Osteocyte (in vitro differentiated cells): ENCODE measurements at places on chromosomes 5 and 9. TPM values are rescaled to one million over a fixed set of nuclear protein-coding genes. Genes with fewer than 3 reads are reported as not detected.

Gene MYO10
- 87.8 and 89.5 TPM in 2 replicates for total RNA-seq

Gene ADAMTS13
- 7.4 and 8.8 TPM in 2 replicates for total RNA-seq

Gene TAL2
- total RNA-seq: not detected in 2 replicates

Gene SV2C
- 0.05 TPM in 1 of 2 replicates, not detected in the other for total RNA-seq

Gene INSL4
- total RNA-seq: not detected in 2 replicates

Gene ANKRD18A
- 14.2 and 14.6 TPM in 2 replicates for total RNA-seq

Gene ARID3C
- not detected in 2 replicates for total RNA-seq

GRCh38 chr5:67065237-67065636, 131.4 kb downstream of the CD180 start:
- no peak for DNase-seq

- DNase-seq: no peak
These were observed 165.5 kb downstream of the TSSK1B start for GRCh38 chr5:113269023-113269997.

DNA sequence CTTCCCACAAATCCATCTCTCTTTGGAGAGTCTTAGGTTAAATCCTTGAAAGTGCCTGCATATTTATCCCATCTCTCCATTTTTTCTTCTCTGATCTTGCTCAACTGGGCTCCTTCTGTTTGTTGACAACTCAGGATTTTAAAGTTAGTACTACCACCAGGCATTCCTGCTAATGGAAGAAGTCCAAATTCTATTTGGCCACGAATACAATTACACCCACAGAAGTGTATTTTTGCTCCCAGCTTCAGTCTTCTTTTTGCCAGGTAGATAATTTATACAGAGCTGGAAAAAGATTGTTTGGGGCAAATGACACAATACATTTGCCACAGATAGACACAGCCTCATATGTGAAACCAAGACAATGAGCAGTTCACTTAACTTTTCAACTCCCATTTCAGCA, 74.8 kb downstream of the CETN3 start:
- DNase-seq: no peak

- no peak for DNase-seq
These were observed 87.9 kb upstream of the TRIO start for GRCh38 chr5:14054965-14055963.

GRCh38 chr5:116681334-116682013, 106.9 kb upstream of the SEMA6A start:
- DNase-seq: no peak

DNA sequence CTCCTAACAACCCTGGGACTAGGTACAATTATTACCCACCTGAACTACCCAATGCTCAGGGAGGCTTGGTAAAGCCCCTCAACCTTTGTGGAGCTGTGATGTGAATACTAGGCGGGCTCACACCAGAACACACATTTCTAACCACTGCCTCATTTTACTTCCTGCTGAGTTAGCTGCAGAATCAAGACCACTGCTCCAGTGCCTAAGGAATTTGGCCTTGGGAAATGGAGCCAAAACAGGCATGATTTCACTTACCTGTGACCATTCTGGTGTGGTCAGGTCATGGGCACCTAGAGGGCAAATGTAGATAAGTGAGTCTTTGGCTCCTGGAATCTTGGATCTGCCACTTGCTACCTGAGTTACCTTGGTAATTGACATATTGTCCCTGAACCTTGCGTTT, 5.2 kb downstream of the WWC1 start:
- DNase-seq: no peak

DNA sequence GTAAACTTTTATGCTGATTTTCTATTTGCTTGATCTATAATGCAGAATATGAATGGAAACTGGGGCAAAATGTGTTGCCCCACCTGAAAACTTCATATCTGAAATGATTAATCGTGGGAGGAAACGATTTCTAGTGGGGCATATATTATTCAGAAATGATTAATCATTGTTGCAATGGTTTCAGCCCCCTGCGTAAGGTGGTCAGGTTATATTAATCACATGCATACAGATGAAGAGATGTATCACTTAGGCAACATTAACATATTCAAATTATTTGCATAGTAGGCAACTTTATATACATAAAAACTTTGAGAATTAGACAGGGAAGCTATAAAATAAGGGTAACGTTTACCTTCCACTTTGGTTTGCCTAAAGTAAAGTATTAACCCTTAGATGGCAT, 49.8 kb downstream of the LSM11 start:
- no peak for DNase-seq

DNA sequence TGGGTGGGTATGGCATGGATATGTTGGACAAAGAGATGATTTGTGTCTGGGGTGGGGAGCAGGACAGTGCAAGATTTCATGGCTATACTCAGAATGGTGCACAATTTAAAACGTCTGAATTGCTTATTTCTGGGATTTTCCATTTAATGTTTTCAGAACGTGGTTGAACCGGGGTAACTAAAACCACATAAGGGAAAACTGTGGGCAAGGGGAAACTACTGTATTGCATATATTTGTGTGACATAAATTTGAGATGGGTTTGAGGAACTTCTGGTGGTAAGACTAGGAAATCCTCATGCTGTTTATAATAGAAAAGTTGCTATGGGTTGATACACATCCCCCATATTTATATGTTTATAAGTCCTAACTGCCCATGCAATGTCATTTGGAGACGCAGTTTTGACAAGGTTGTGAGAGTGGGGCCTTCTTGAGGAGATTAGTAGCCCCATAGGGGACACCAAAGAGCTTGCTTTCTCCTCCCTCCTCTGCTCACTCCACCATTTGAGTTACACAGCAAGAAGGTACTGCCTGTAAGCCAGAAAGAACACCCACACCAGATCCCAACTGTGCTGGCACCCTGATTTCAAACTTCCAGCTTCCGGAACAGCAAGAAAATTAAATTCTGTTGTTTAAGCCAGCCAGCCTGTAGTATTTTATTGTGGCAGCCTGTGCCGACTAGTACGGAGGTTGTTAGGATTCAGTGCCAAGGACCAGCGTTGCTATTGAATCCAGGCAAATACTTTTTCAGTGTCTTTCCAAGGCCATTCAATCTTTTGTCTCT, 2118.9 kb downstream of the MAT2B start:
- DNase-seq: no peak

DNA sequence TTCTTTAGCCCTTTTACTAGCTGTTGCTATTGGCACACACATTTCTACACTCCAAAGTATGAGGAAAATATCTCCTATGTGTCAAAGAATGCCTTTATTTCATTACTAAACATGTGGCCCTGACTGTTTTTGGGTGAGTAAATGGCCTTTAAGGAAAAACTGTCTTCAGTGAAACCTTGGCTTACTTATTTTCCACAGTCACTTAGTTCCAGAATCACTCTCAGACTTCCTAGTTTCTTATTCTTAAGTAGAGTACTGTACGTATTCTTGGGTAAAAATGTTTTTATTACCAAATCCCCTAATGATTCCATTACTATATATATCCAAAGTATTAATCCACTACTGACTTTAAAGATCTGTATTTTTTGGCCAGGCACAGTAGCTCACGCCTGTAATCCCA, 27.5 kb downstream of the ERP44 start:
- no peak for DNase-seq

GRCh38 chr9:36214571-36214970, 23.9 kb downstream of the CLTA start:
- DNase-seq: no peak

DNA sequence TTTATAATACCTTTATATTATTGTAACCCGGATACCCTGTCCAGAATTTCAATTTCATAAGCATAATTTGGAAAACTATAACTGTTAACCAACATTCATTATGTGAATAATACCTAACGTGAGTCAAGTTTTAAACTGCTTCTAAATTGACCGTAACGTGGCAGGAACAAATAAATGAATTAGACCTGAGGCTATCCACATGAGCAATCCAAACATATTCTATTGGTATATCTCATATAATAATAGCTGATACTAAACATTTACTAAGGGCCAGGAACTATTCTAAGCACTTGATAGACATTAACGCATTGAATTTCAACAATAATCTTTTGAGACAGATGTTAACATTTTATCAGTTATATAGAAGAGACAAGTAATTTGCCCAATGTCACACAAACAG, 276.4 kb downstream of the MEF2C start:
- no peak for DNase-seq

DNA sequence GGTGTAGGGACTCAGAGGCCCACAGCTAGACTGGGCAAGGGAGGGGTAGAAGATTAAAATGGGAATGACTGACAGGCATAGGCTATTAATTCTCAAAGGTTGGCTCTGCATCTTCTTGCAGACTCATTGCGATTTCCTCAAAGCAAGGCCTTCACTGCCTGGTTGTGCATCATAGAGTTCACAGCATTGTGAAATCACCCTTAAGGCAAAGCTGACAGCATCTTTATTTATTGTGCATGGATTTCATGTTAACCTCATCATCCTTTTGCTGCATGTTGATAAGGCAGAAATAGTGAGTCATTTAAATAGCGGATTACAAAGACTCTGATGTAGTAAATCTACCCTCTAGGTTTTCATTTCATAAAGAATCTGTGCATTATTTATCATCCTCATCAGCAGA, 13.6 kb upstream of the PALM2AKAP2 start:
- DNase-seq: no peak

GRCh38 chr5:120682851-120683250, 218.8 kb downstream of the PRR16 start:
- DNase-seq: no peak

- no peak for DNase-seq
These were observed 374.7 kb downstream of the ADGRV1 start for GRCh38 chr5:90933298-90933697.

DNA sequence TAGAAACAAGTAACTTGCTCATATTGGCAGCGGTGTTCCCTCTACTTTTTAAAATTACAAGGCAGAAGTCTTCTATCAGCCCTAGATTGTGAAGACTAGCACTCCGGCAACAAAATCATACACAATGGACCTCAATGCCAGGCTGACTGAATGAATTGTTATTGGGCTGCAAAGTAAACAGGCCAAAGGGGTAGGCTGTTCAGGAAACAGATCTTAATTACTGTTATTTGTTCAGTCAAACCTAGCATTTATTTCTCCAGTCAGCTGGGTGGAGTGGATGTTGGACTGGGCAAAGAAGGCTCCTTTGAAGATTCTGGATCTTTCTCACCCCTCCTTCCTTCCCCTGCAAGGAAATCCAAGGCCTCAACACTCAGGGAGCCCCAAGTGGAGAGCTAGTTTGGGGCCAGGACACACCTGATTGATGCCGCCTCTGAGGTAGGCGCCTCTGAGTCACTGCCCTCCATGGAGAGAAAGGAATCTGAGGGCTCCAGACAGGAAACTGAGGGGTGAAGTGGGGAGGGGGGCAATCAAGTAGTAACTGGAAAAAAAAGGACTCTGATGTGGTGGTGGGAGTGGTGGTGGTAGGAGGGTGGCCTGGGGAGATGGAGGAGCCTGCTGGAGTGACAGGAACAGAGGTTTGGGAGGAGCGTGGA, 35.5 kb downstream of the SERINC5 start:
- no peak for DNase-seq

- no peak for DNase-seq
These were observed 736.0 kb upstream of the ARRDC3 start for GRCh38 chr5:92119110-92119509.
